ENCODE measurements at places on chromosomes 7 and 10. TPM values are rescaled to one million over a fixed set of nuclear protein-coding genes. Genes with fewer than 3 reads are reported as not detected.

- DNase-seq: peak; percentile 65
Observed at GRCh38 chr10:119199231-119199992, 8.0 kb upstream of the GRK5 start.

GRCh38 chr7:96004578-96004977 lies 232.2 kb downstream of the DYNC1I1 start:
- no peak for DNase-seq

DNA sequence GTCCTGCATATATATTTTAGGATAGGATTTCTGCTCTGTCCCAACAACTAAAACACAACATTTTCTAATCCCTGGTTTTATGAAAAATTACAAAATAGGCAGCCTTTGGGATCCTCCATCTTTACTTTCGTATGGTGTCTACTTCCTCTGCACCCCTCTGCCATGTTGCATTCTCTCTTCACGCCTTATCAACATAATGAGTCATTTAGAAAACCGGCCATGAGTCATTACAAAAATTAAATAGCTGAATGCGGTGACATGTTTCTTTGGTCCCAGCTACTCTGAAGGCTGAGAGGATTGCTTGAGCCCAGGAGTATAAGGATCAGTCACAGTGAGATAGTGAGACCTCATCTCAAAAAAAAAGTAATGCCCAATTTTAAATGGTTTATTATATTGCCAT lies 148.1 kb upstream of the CELF2 start:
- peak; percentile 33 for DNase-seq

GRCh38 chr7:153413540-153414287 lies 638.5 kb upstream of the DPP6 start:
- no peak for DNase-seq

DNA sequence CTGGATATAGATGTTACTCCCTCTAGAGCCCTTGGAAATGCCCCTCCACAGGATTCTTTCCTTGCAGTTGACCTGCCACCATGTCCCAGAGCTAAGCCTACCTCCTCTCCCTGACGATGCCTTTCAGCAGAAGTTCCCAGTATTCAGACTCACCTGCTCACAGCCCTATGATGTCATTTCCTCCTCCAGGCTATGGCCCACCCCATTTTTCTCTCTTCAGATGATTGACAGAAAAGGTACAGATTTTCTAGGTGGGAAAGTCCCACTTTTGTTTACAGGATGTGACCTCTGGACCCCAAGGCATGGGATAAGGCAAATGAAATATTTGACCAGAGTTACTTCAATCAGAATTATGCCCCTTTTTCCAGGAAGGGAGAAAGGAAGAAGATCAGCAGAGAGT lies 280.2 kb upstream of the PHYHIPL start:
- DNase-seq: peak; percentile 13

The TRIM50 gene
- polyA plus RNA-seq: not detected

The LAMB4 gene
- polyA plus RNA-seq: 0.02 TPM

The CLDN3 gene
- not detected for polyA plus RNA-seq

The MINDY4 gene
- 0.97 TPM for polyA plus RNA-seq

The MUC3A gene
- 0.77 TPM for polyA plus RNA-seq

The PTPRZ1 gene
- polyA plus RNA-seq: 10.0 TPM

Measured in foreskin keratinocyte (primary cell).